ENCODE measurements at places on chromosomes 16 and 17. TPM values are rescaled to one million over a fixed set of nuclear protein-coding genes. Genes with fewer than 3 reads are reported as not detected.

GRCh38 chr17:40542558-40543411 lies 22.5 kb downstream of the CCR7 start:
- peaks cover 30% of the 10 kb centered on the region for H3K4me1 ChIP-seq
- H3K36me3 ChIP-seq = no peaks in the 10 kb centered on the region
- no peaks in the 10 kb centered on the region for H3K27me3 ChIP-seq
- H3K4me3 ChIP-seq = no peak overlapping the region
- DNase-seq = peak; percentile 95
- peak overlapping the region; percentile 61 for H3K27ac ChIP-seq

DNA sequence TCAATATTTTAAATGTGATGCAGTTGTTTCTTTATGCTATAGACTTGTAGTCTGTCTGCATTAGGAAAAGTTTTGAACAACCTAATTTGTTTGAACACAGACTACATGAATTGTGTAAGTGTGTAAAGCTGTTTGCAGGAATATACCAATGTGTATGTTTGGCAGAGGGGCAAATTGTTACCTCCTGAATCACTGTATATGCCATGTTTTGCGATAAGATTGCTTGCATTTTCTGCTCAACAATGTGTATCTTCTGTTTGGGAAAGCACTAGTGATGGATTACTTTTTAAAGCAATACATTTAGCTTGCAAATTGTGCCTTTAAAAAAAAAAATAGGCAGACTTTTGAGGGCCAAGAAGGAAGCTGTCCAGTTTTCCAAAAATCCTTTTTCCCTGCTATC lies 14.6 kb downstream of the RBBP6 start:
- no peaks in the 10 kb centered on the region for H3K36me3 ChIP-seq
- H3K27ac ChIP-seq = no peak overlapping the region
- H3K4me3 ChIP-seq = no peak overlapping the region
- peaks cover 28% of the 10 kb centered on the region for H3K4me1 ChIP-seq

- no peak for DNase-seq
- no peaks in the 10 kb centered on the region for H3K4me1 ChIP-seq
- no peak overlapping the region for H3K4me3 ChIP-seq
- H3K36me3 ChIP-seq = no peaks in the 10 kb centered on the region
Measured at GRCh38 chr17:58191241-58191896, 1.2 kb upstream of the EPX start.

DNA sequence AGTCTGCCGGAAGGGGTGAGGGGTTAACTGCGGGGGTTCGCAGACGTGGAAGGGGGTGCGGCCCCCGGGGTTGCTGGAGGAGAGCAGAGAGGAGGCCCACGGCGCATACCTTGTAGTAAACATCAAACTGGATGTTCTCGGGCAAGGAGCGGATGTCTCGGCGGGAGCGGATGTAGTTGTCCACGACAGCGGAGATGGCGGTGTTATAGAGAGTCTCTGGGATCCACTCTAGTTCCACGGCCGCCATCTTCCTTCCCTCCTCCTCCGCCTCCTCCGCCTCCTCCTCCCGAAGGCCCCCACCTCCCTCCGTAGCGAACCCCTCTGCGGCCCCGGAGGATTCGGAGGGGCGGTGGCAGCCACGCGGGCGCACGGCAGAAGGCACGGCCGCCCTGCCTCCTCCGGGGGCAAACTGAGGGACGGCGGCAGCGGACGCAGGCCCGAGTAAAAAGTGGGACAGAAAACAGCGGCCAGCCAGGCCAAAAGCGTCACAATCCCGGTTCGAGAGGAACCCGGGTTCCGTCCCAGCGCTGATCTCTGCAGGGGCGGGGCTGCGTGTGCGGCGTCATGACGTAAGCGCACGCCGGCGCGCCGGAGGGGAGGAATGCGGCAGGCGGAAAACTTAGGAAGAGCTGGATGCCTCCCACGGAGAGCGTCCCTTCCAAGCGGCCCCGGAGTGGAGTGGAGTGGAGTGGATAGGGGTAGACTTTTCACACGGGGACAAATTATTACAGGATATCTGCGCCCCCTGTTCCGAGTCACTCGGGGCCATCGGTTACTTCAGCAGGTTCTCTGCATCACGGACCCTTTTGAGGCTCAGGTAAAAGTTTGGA lies at the start of gene APPBP2:
TSS of gene APPBP2 (minus strand) at position 558 of the 830 bp plus-strand sequence. CDS start at position 247, 311 bp downstream.
- H3K4me3 ChIP-seq = peak within 1 kb of the TSS; percentile 99
- peak within 1 kb of the TSS; percentile 99 for H3K27ac ChIP-seq
- H3K4me1 ChIP-seq = peaks cover 8% of the 10 kb centered on the region
- H3K36me3 ChIP-seq = no peaks in the 10 kb centered on the region

GRCh38 chr17:81552244-81553017 lies at the start of gene FAAP100:
Gene FAAP100, minus strand, starts transcription at chr17:81552353. Its CDS starts 23 bp downstream, at chr17:81552330.
- H3K36me3 ChIP-seq = peaks cover 17% of the 10 kb centered on the region
- H3K4me3 ChIP-seq = peak within 1 kb of the TSS; percentile 97
- no peaks in the 10 kb centered on the region for H3K27me3 ChIP-seq
- H3K4me1 ChIP-seq = peaks cover 39% of the 10 kb centered on the region
- peak; percentile 81 for DNase-seq
- H3K27ac ChIP-seq = peak within 1 kb of the TSS; percentile 71

DNA sequence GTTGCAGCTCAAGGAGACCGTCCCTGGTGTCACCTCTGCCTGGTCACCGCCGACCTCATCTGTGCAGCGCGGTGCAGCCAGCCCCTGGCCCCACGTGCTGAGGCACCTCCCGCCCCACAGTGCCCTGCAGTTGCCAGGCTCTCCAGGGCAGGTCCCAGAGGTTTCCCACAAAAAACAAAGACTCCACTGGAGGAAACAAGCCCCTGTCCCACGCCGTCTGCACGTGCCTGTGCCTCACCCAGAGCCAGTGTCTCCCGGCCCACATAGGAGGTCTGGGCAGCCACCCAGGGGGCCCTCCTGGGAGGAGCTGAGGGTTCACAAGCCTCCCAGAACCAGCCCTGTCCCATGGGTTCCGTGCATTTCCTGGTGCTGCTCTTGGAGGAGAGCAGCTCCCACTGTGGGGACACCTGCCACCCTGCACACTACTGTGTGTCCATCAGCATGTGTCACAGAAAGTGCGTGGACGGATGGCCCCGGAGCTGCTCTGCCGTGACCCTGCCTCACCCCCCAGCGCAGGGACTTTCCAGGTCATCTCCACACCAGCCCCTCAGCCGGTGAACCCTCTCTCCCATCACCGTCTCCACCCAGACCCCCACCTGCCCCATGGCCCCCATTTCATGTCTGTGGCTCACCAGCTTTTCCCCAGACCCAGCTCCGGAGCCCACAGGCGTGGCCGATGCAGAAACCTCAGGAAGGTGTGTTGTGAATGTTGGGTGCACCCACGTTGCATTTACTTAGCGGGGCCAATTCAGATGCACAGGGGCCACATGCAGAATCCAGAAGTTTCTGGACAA lies 17.0 kb upstream of the CDH15 start:
- DNase-seq = peak; percentile 19
- H3K4me1 ChIP-seq = peaks cover 13% of the 10 kb centered on the region
- no peaks in the 10 kb centered on the region for H3K27me3 ChIP-seq
- no peak overlapping the region for H3K4me3 ChIP-seq

- no peak for DNase-seq
- peaks cover 3% of the 10 kb centered on the region for H3K27me3 ChIP-seq
- no peak overlapping the region for H3K27ac ChIP-seq
- H3K4me3 ChIP-seq = peak overlapping the region; percentile 36
Measured at GRCh38 chr16:86604436-86605193, 26.3 kb downstream of the FOXL1 start.

- no peak overlapping the region for H3K27ac ChIP-seq
- H3K4me1 ChIP-seq = peaks cover 6% of the 10 kb centered on the region
- no peak for DNase-seq
- no peaks in the 10 kb centered on the region for H3K27me3 ChIP-seq
Measured at GRCh38 chr17:46045639-46046038, 46.6 kb downstream of the STH start.

GRCh38 chr16:49641250-49641649 lies 214.7 kb downstream of the ZNF423 start:
- H3K4me1 ChIP-seq = peaks cover 30% of the 10 kb centered on the region
- no peaks in the 10 kb centered on the region for H3K27me3 ChIP-seq
- no peak overlapping the region for H3K27ac ChIP-seq
- H3K36me3 ChIP-seq = no peaks in the 10 kb centered on the region
- H3K4me3 ChIP-seq = no peak overlapping the region

GRCh38 chr17:7626307-7626706 lies 1.3 kb downstream of the SAT2 start:
- H3K27me3 ChIP-seq = no peaks in the 10 kb centered on the region
- peak overlapping the region; percentile 98 for H3K27ac ChIP-seq
- H3K36me3 ChIP-seq = no peaks in the 10 kb centered on the region
- DNase-seq = peak; percentile 70
- peaks cover 17% of the 10 kb centered on the region for H3K4me1 ChIP-seq
- peak overlapping the region; percentile 99 for H3K4me3 ChIP-seq

- no peak overlapping the region for H3K4me3 ChIP-seq
- H3K27ac ChIP-seq = peak overlapping the region; percentile 56
- no peaks in the 10 kb centered on the region for H3K27me3 ChIP-seq
- peaks cover 54% of the 10 kb centered on the region for H3K4me1 ChIP-seq
- H3K36me3 ChIP-seq = no peaks in the 10 kb centered on the region
Measured at GRCh38 chr17:59362811-59363205, 31.4 kb downstream of the YPEL2 start.

DNA sequence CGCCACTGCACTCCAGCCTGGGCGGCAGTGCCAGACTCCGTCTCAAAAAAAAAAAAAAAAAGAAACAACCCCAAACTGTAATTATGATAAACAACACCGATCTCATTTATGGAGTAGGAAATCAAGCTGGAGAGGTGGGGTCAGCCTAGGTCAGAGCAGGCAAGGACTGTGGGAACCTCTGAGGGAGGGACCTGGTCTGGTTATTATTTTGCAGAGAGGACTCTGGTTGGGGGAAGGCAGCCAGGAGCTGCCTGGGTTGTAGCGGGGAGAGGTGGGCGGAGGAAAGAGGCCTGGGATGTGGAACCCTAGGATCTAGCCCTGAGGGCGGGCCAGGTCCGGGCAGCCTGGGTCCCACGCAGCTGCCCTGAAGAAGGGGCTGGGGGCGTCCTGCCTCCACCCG lies 10.9 kb upstream of the HS3ST6 start:
- H3K27ac ChIP-seq = peak overlapping the region; percentile 45
- peaks cover 6% of the 10 kb centered on the region for H3K4me1 ChIP-seq
- no peak for DNase-seq
- H3K36me3 ChIP-seq = no peaks in the 10 kb centered on the region
- no peak overlapping the region for H3K4me3 ChIP-seq

DNA sequence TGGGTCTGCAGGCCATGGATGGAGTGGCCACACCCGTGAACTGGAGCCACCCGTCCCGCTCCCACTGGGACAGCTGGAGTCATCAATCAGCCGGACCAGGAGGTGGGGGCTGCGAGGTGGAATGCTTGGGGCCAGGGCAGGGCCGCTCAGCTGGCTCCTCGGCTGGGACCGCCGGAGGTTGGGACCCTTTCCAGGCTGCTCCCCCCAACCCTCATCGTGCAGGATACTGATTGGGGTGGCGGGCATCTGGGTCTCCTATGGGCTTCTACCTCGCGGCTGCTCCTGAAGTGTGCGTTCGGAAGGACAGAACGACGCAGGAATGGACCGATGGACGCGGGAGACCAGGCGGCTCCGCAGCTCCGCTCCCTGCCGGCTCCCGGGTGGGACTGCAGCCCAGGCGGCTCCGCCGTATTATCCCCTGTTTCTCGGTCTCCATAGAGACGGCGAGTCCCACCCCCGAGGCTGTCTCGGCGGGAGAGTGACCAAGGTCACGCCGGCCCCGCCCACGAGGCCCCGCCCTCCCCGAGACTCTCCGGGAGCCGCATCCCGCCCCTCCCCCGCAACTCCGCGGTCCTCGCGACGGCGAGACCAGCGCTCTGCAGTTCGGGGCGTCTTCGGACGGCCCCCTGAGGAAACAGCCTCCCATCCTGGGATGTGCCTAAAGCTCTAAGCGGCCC lies at the start of gene TPPP3:
TSS of gene TPPP3 (minus strand) at position 388 of the 677 bp plus-strand sequence. CDS start 2,387 bp downstream, outside the sequence.
- H3K4me1 ChIP-seq = peaks cover 38% of the 10 kb centered on the region
- peaks cover 8% of the 10 kb centered on the region for H3K27me3 ChIP-seq
- peak; percentile 80 for DNase-seq
- no peaks in the 10 kb centered on the region for H3K36me3 ChIP-seq
- H3K4me3 ChIP-seq = no peak within 1 kb of the TSS
- H3K27ac ChIP-seq = peak within 1 kb of the TSS; percentile 56

The OR3A3 gene
- total RNA-seq = not detected

The ZG16 gene
- total RNA-seq = not detected

The SBK1 gene
- 4.4 TPM for total RNA-seq

The HBM gene
- total RNA-seq = 0.53 TPM

The MILR1 gene
- total RNA-seq = 26.9 TPM

The STH gene
- not detected for total RNA-seq

The SLC25A10 gene
- 36.1 TPM for total RNA-seq

Measured in adrenal gland (tissue), 19 donors.